ENCODE measurements at places on chromosomes 4 and X.

DNA sequence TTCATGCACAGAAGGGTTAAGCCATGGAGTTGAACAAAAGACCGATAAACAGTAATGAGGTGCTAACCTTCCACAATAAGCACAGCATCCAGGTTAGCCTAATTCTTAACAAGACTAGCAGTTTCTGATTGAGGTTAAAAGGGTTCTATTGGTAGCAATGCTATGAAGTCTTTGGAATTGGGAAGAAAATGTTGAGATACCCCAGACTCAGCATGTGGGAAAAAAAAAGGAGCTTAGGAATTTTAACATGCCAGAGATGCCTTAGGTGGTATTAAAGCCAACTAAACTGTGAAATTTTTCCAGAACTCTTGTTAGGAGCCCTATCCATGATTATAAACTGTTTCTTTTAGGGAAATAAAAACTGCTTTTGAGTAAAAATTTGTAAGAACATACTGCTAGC lies 391.7 kb downstream of the GABRG1 start:
- no peak for DNase-seq

- no peak for DNase-seq
These were observed 455 bp upstream of the ABCB7 start for GRCh38 chrX:75156531-75156945.

DNA sequence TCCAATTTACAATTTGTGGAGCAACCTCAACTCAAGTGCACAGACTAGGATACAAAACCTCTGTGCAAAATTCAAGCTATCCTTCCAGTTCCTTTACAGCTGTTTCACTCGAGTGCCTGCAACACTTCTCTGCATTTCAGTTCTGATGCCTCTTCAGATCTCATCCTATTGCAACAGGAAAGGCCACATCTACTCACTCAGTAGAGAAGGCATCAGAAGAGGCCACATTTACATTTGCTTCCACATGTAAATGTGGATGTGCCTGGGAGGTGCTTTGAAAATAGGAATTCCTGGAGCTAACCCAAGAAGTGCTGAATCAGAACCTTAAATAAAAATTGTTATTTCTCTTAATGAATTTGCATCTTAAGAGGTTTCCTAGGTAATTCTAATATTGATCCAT lies 45.8 kb upstream of the SERTM2 start:
- no peak for DNase-seq

DNA sequence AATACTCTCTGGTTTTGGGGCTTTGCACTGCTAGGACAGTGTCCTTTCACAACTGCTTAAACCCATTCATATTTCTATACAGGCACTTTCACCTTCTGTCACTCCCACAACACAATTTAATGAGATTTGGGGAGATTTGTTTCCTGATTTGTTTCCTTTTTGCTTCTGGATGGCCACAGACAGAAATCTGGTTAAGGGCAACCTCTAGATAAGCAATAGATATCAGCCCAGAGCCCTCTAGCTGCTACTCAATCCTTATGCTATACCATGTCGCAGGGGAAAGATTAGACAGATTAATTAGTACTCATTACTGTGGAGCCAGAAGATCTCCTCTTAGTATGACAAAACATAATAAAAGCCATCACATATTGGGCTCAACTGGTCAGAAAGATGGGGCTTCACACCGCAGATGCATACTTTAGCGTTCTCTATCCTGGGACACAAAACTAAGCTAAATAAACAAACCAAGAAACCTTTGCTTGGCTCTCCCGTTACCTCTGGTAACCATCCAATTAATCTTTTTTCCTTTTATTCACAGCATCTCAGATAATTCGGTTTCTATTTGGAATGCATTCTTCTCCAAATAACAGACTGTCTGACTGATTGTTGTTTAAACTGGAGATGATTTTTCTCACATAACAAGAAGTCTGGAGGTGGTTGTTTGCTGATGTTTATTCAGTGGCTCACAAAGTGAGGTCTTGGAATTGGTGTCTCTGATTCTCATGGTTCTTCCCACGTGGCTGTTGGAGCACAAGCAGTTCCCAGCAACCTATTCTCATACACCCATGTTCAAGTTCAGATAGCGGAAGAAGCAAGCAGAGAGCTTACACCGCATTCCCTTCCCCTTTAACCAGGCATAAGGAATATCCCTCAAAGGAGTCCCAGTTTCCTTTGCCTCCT lies 41.0 kb upstream of the ZNF330 start:
- no peak for DNase-seq

DNA sequence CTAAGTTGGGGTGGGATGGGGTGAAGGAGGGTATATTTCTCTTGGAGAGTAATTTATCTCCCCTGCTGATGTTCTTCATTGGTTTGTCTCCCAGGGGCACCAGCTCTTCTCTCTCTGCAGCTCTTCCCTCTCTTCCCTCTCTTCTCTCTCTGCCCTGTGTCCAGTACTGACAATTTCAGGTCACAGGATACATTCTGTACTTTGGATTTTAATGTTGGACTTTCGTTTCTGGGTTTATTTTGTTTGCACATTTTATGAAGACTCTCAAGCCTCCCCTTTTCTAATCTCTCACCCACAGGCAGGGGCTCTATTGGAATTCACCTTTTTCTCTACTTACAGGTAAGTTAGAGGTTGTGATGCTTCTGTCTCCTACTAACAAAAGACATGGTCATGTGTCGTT lies 165.5 kb downstream of the CPEB2 start:
- DNase-seq, result no peak

DNA sequence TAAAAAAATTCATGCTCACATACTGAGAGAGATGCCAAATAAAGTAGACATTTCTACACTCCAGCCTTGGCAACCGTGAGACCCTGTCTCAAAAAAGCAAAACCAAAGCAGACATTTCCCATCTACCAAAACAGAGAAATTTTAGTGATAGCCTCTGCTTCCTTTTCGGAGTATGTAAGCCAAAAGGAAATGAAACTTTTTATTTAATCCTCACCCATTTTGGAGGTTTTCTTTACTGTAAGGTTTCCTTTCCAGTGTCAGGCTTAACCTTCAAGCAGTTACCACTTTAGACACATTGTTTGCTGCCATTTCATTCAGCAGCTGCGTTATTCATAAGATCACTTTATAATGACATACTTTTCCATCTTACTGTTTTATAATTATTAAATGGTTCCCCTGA lies 15.9 kb downstream of the ADD1 start:
- no peak for DNase-seq

DNA sequence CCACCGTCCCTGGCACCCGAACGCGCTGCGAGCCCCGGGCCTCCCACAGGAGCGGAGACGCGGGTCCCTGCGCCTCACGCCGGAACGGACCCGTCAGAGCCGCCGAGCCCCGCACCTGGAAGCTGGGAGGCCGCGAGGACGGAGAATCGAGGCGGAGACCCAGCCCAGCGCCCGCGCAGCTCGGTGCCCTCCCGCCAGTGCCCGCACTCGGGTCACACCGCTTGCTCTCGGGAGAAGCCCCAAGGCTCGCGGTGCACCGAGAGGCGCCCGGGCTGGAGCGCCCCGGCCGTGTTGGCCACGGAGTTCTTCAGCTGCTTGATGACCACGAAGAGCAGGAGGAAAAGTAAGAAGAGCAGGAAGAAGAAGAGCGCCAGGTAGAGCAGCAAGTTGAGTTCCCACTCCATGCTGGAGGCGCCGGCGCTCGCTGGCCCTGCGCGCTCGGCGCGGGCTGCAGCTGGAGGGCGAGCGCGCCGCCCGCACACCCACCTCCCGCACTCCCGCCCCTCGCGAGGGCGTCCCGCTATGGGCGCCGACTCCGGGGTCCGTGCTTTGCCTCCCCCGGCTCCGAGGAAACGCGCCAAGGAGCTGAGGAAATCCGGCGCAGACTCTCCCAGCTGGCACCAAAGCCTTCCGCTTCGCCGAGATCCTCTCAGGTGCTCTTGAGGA lies at the start of gene SMIM43:
Gene SMIM43 (minus strand): TSS at position 463 of the 666 bp plus-strand sequence. CDS start 59 bp downstream, at position 404.
- no peak for DNase-seq

Data from NCI-H510A (cell line).